ENCODE measurements at places on chromosomes 3 and 15.

- DNase-seq: no peak
These were observed 425.1 kb upstream of the NECTIN3 start for GRCh38 chr3:110646496-110646895.

DNA sequence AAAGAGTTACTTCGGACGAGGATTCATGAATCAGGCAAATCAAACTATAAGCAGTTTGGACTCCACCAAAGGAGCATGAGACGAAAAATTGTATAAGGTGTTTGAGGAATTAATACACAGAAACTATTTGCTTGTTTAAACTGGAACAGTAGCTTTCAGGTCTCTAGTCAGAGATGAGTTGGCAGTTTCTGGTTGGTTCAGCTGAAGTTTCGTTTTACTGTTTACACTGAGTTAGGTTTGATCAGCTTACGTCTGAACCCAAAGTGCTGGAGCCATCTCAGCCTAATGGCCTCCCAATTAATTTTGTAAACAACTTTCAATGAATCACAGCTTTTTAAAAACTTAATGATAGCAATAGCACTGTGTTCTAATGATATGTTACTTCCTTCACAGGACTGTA lies 703.7 kb downstream of the NLGN1 start:
- DNase-seq: no peak

- DNase-seq: peak; percentile 52
These were observed 2.5 kb downstream of the MAP3K13 start for GRCh38 chr3:185365291-185366073.

- DNase-seq: no peak
These were observed 881.3 kb upstream of the CADM2 start for GRCh38 chr3:84077479-84077878.

- DNase-seq: no peak
These were observed 207.5 kb downstream of the SV2B start for GRCh38 chr15:91307601-91308000.

GRCh38 chr3:133488785-133489367 lies 84.6 kb upstream of the CDV3 start:
- DNase-seq: no peak

DNA sequence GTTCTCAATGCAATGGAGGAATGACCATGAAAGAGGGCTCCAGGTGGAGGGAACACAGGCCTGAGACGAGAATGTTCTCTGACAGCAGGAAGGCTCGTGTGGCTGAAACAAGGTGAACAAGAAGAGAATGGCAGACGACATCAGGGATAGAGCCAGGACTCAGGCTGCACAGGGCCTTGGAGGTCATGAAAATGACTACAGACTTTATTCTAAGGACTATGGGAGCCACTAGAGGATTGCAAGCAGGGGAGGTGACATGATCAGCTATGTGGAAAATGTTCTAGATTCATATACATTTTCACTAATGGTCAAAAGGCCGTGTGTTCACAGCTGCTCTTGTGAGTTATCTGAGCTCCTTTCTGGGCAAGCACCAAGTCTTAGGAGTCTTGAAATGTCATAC lies 78.2 kb downstream of the TAFA4 start:
- DNase-seq: no peak

DNA sequence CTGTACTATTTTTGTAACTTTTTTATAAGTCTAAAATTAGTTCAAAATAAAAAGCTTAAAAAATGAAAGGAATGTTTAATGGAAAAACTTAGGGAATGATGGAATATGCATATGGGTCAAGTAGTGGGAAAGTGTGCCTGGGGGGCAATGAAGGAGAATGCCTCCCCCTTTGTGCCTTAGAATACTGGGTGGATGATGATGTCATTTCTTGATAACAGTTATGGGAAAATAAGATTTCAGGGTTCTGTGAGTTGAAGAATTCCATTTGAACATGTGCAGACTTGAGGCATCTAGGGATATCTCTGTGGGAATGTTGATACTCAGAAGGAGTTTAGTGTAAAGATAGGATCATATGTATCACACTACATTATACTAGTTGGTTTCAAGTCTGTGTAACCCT lies 13.8 kb downstream of the WDR93 start:
- no peak for DNase-seq

- DNase-seq: no peak
These were observed 41.9 kb downstream of the ATP8B4 start for GRCh38 chr15:50077176-50077575.

- DNase-seq: peak; percentile 79
These were observed 36.1 kb downstream of the PTH1R start for GRCh38 chr3:46913644-46914043.

DNA sequence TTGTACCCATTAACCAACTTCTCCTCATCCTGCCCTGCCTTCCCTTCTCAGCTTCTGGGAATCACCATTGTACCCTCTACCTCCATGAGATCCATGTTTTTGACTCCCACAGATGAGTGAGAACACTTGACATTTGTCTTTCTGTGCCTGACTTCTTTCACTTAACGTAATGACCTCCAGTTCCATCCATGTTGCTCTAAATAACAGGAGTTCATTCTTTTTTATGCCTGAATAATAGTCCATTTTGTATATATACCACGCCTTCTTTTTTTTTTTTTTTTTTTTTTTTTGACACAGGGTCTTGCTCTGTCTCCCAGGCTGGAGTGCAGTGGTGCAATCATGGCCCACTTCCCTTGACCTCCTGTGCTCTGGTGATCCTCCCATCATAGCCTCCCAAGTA lies 6.7 kb downstream of the SNX1 start:
- no peak for DNase-seq

DNA sequence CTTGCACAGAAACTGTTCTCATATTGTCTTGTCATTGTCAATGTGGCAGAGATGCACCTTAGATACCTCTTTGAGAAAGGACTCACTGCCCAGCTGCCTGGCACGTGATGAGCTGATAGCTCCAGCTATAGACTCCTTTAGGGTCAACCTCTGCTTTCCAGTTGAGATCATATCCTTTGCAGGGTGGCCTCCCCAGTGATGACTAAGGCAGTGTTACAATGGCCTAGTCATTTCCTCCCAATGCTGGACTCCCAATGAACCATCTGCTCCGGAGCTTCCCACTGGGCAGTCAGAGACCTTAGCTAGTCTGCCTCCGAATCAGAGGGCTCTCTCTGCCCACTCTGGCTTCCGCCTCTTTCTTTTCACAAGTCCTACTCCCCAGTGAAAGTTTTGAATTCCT lies 79.5 kb downstream of the CHRD start:
- no peak for DNase-seq

- DNase-seq: no peak
These were observed 72.2 kb upstream of the RAD18 start for GRCh38 chr3:9035473-9035872.

DNA sequence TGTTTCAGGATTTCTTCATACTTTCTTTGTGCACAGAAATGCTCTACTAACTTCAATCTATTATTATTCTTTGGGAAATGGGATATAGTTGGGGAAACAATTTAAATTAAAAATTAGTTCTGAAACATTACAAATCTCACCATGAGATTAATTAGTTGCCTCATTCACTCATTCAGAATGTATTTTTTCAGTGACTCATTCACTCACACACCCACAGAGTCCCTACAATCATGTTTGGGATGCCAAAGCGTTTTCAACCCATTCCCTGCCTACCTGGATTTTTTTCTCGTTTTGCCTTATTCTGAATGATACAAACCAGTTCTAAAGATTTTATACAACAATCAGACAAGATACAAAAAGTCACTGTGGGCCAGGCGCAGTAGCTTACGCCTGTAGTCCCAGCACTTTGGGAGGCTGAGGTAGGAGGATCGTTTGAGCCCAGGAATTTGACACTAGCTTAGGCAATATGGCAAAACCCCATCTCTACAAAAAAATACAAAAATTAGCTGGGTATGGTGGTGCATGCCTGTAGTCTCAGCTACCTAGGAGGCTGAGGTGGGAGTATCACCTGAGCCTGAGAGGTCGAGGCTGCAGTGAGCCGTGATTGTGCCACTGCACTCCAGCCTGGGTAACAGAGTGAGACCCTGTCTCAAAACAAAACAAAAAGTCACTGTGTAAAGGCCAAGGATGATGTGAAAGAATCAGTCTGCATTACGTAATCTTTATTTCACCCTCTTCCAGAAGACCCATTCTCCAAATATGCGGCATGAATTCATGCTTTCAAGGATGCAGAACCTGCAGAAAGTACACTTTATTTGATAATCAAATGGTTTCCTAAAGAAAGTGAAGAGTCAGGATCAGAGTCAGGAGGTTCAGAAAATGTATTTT lies 34.8 kb upstream of the ARHGEF3 start:
- DNase-seq: no peak

- no peak for DNase-seq
These were observed 104.4 kb downstream of the RPL22L1 start for GRCh38 chr3:170765419-170766078.

DNA sequence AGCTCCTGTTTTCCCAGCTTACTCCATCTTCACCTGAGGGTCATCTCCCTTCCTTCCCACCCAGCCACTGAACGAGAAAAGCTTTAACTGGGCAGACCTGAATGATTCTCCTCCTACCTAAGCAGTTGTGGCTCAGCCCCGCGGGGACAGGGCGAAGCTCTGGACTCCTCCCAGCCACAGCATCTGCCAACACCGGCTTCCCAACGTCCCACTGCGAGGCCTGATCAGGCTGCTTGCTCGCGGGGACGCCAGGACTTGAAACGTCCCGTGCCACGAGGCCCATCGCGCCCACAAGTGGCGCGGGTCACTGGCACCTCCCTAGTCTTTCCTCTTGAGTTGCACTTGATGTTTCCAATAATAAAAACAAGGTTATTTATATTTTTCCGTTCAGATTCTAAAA lies at the start of gene SPATA16:
TSS of gene SPATA16 (minus strand) at position 250 of the 400 bp plus-strand sequence. CDS start 23,504 bp downstream, outside the sequence.
- no peak for DNase-seq

- no peak for DNase-seq
These were observed 16.9 kb upstream of the NXPE3 start for GRCh38 chr3:101762041-101762646.

Data from colonic mucosa (tissue), 4 donors.